ENCODE measurements at places on chromosomes 1 and 21.

GRCh38 chr1:231419738-231420298, 2.3 kb downstream of the EGLN1 start:
- peak; percentile 57 for DNase-seq

DNA sequence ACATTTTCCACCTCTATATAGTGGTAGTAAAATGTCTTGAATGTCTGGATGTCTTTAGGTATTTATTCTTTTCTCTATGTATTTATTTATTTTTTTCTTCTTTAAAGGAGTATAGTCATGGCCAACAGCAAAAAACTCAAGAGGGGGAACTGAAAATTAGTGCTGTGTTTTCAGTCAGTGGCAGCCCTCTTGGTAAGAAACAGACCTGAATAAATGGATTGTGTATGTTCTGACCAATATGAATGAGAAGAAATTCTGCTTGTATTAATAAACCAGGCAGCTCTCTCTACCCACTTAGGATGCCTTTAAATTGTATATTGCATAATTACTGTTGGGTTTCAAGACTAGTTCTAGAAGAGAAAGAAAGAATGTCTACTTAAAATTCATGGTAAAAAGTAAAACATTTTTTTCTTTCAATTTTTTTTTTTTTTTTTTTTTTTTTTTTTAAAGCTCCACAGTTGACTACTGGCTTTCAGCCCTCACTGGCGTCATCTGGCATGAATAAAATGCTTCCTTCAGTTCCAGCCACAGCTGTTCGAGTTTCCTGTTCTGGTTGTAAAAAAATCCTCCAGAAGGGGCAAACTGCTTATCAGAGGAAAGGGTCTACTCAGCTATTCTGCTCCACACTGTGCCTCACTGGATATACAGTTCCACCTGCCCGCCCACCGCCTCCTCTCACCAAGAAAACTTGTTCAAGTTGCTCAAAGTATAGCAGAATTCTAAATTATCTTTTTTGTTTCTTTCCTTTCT, 101.6 kb downstream of the ZMYM4 start:
- DNase-seq = no peak

DNA sequence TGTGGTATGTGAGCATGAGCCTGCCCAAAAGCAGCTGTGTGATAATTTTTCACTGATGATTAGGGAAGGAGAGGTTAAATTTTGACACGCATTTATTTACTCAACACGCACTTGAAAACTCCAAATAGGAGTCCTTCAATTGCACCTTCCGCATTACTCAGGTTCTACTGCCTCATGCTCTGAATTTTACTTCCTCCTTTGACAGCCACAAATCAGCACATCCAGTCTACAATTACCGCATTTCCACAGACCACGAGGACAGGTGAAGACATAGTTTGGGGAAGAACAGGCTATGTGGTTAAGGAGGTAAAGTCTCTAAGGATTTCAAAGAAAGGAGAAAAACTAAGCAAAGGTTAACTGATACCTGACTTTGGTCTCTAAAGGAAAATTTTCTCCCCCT, 2.6 kb downstream of the CAPN8 start:
- DNase-seq = no peak

GRCh38 chr1:203366476-203366875, 15.6 kb upstream of the FMOD start:
- DNase-seq = no peak

DNA sequence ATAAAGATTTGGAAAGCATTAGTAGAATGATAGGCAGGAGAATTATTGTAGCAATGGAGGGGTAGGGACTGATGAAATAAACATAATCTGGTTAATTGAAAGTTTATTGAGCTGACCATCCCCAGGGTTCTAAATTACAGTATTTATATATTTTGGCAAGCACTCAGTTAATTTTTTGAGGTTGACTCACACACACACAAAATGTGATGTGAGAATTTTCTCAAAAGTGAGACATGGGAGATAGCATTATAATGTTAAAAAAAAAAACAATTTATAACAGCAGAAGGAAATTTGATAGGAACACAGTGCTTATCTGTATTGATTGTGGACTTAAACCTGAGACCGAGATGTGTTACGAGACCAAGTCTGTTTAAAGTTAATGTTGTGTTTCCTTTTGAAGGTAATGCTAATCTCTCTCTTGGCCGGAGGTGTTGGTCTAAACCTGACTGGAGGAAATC, 24.6 kb downstream of the TRIM45 start:
- DNase-seq = no peak

- no peak for DNase-seq
Observed at GRCh38 chr1:186894415-186894814, 65.7 kb downstream of the PLA2G4A start.

DNA sequence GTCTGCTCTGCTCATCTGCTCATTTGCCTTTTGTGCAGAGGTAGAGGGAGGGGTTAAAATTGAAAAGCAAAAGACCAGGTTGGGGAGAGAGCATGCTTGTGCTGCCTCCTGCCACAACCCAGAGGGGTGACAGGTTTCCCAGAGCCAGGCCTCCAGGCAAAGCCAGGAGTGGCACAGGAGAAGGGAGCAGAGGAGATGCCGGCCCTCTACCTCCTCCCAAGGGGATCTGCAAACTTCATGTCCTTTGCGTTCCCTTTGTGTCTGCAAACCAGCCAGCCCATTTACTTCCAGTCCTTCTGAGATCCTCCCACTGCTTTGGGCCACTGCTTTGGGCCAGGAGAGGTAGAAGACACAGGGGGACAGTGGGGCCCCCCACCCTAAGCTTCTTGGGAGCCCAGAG, 67.8 kb downstream of the EPHB2 start:
- DNase-seq = no peak

DNA sequence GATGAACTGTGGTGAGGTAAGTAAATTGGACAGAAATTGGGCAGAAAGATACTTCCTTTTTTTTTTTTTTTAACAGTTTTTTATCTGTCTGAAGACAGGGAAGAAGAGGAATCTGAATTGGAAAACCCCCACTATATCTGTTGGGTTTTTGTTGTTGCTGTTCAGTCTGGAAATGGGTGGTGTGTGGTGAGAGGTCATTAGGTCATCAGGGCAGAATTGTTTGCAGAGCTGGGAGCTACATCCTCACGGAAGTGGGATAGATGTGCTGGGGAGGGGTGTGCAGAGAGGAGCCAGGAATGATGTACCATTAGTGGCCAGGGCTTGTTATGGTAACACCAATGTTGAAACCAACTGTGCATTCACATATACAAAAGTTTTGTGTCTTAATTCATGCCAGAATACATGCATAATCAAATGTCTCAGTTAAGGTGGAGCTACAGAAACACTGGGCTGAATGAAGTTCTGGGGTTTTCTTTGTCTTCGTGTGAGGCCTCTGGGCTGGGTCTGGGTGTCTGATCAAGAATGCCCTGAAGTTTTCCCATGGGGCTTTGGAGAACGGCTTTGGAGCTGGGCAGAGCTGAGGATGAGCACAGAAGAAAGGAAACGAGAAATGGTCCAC, 12.4 kb downstream of the USP25 start:
- DNase-seq = no peak

DNA sequence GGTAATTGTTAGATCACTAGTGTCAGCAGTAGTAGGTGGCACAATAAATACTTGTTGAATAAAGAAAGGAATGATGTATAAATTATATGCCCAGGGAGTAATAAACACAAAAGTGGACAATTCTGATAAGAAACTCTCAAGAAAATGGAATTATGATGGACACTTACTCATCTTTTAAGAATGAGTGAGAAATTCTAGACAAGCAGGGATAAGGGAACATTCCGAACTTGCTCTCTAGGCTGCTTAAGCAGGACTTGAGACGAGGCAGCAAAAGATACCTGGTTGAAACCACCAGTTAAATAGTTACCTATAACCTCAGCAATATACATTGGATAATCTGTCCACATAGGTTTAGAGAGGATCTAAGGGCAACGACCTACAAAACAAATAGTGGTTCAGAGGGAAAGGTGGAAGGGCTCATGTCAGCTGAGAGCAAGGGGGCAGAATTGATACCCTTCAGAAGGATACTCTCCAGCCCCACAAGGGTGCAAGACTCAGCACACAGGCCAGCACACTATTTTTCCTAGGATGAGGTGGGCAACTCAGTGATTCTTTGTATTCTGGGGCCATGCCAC, 46.3 kb downstream of the XCL2 start:
- no peak for DNase-seq

DNA sequence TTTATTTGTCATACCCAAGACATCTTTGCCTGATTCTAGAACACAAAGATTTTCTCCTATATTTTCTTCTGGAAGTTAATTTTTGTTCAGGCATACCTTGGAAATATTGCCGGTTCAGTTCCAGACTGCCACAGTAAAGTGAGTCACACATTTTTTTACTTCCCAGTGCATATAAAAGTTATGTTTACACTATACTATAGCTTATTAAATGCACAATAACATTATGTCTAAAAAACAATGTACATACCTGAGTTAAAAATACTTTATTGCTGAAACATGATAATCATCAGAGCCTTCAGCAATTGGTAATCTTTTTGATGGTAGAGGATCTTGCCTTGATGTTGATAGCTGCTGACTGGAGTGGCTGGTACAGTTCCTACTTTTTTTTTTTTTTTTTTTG, 10.0 kb downstream of the SMCP start:
- DNase-seq = no peak

- DNase-seq = peak; percentile 25
Observed at GRCh38 chr1:51236531-51237350, 668 bp downstream of the RNF11 start.

DNA sequence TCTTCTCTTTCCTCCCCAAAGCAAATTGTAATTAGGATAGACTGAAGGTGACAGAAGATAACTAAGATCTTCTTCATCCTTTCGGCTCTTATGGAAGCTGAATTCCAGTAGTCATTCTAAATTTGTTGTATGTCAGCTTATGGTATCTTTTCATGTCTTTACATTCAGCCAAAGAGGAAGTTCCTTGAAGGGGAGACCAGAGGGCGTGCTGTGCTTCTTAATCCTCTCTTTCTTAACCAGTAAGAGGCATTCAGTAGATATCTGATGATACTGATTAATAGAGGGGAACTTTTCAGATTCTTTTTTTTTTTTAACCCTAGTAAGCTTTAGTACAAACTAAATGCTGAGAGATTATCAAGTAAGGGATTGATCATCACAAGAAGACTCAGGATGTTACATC, 102.3 kb downstream of the OSBPL9 start:
- no peak for DNase-seq
